ENCODE measurements at places on chromosomes 2 and 18.

- DNase-seq: no peak
Observed at GRCh38 chr18:55328301-55328700, 259.7 kb downstream of the TCF4 start.

DNA sequence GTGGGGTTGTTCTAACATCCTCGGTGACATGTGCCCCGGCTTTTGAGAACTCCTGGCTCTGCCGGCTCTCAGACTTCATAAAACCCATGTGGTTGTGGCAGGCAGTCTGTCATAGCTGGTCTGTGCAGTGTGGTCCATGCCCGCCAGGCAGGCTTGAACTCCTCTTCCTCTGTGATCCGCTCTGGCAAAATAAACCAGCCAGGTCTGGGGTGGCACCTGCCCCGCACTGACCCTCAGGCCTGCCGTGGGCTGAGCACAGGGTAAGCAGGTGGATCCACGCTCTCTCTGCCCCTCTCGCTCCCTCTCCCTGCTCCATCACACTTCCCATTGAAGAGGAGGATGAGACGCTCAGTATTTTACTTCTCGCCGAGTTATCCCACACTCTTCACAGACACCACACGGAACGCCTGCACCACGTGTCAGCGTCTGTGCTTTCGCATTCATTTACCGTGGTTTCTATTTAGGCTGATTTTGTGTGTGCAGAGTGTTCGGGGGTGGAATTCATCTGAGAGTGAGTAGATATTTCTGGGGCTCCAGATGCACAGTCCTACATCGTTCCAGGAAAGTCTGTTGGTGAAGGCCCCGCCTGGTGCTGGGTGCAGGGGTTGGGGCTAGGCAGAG, 56.4 kb downstream of the RTP5 start:
- no peak for DNase-seq

DNA sequence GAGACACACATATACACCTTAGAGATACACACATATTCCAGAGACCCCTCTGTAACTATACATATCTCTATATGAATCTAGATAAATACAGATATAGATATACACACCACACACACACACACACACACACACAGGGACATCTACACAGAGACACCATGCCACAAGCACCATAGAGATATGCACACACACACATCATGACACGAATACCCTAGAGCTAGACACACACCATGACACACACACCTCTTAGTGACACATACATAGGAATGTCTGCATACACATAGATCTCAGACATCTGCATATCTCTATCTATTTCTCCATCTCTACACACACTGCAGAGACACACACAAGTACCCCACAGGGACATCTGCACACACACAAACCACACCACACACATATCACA, 270.0 kb downstream of the CYRIA start:
- no peak for DNase-seq

GRCh38 chr2:74206180-74206688, 7.8 kb downstream of the MTHFD2 start:
- DNase-seq: no peak

GRCh38 chr2:45809205-45809604, 157.7 kb downstream of the PRKCE start:
- DNase-seq: no peak

- DNase-seq: no peak
Observed at GRCh38 chr2:133271105-133271504, 297.2 kb downstream of the NCKAP5 start.

DNA sequence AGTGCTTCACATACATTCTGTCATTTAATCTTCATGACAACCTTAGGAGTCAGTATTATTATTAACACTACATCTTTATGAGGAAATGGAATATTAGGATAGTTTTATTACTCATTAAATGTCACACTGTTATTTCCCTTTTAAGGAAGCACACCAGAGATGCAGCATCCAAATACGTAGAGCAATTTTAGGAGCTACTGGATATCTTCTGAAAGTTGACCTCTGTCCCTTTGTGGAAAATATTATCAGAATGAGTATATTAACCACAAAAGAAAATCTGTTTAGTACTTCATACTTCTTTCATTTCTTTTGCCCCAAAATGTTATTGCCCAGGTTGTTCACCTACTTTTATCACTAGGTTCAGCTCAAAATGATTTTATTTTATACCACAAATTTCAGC, 72.9 kb upstream of the APCDD1 start:
- no peak for DNase-seq

GRCh38 chr18:54765636-54766375, 62.5 kb upstream of the RAB27B start:
- no peak for DNase-seq

DNA sequence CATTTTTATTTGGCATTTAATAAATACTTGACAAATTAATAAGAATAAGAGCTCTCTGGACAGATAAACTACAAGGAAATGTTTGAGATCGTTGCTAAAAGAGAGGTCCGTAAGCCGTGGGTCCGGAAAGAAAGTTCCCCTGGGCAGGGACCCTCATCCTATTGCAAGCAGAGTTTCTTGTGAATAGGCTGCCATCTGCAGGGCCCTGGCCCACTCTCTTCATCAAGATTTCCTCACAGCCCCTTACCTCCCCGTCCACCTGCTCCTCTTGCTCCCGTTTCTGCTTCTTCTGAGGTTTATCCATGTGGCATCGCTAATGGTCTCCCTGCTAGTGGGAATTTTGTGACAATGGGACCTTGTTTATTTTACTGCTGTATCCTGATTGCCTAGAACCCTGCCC, 30.1 kb upstream of the MC5R start:
- no peak for DNase-seq

DNA sequence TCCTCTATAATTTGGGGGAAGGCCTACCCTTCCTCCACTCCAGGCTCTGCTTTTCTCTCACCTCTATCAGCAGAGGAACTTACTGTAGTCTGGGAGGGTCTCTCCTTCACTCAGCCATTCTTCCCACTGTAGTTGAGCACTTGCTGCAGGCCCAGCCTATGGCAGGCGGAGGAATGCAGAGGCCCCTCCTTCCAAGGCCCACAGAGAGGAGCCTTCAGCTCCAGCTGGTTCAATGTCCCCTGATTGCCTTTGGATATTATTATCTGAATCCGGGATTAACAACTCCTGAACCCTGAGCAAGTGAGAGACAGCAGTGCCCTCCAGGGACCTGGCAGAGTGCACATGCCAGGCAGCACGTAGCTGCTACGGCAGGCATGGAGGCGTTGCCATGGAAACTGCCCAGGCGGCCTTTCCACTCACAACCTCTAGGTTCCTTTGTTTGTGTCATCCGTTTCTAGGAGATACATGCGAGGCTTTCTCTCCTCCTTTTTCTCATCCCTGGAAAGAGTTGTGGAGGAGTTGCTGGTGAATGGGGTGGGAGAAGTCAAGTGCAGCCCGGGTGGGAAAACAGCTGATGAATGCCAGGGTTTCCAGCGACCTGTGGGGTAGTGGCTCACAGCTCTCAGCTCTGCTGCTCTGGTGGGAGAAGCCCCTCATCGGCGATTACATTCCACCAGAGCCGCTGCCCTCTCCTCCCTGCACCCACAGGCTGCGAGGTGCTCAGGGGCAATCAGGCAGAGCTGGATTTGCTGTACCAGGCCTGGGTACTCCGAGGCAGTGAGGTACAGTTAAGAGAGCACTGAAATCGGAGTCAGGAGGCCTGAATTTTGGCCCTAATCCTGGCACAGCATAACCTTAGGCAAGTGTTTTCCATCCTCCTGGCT, 55.3 kb upstream of the HK2 start:
- no peak for DNase-seq

DNA sequence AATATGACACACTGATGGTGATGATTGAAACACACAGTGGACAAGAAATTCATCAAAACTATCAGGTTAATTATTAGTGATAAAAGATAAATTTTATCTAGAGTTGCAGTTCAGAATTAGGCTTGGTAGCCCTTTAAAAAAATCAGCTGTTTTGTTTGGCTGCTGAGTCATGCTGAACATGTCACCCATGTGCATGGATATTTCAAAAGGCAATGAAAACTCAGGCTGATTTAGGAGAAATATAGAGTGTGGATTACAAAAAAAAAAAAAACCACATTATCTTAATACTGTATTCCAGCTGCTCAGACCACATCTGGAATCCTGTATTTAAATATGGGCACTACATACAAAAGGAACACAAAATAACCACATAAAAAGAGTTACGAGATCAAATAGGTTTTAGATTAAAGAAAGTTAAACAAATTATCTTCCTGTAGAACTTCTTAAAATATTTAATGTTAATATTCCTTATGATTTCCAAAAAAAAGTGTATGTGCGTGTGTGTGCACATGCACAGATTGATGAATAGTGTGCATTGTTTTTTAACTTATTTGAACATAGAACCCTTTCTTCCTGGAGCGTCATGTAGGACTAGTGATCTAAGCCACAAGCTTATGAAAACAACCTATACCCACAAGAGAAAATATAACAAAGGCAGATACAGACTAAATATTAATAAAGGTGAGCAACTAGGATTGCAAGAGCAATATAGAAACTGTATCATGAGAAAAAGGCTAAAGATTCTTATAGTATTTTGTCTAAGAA, 186.2 kb downstream of the STK39 start:
- no peak for DNase-seq

DNA sequence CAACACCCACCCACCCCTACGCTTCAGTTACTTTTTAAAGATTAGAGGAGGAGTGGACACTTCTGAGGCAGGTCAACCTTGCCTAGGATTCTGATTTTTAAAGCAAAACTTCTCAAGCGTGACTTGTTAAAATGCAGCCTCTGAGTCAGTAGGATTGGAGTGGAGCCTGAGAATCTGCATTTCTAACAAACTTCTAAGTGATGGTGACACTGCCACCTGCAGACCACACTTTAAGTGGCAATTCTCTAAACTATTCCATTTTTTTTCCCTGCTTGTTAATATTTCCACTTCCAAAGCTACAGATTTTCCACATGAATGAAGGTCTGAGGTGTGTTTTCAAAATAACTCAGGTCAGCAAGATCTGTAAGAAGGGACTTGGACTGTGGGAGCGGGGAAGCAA, 171.1 kb upstream of the CCDC150 start:
- no peak for DNase-seq

GRCh38 chr2:235937526-235937925, 230.7 kb downstream of the GBX2 start:
- DNase-seq: no peak

GRCh38 chr18:77894060-77894459, 644.4 kb downstream of the GALR1 start:
- DNase-seq: no peak

DNA sequence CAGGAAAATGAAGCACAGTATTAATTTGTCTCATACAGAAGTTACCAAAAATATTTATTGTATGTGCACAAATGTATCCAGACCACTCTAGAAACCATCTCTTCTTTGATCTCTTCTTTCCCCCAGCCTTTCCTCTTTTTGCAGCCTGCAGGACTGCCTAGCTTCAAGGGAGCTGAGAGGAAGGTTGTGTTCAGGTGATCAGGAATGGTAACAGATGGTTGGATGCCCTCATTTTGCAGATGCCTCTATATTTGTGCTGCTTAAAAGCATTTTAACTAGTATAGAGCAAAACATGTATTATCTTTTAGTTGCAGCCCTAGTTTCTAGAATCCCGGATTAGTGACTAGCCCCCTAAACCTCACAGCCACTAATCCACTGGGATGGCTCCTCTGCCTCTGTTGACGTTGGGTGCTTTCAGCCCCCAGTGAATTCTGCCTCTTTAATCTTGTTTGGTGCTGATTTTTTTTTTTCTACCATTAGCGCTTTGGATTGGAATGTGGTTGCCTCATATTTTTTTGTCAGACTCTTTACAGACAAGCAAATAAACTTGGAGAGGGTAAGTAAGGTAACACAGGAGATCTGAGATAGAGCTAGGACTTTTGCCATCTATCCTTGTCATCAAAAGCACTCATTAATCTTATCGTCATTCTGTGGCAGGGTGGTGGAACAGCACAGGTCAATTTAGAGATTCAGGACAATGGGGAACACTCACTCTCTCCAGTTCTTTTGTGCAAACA, 103.8 kb upstream of the NDUFV2 start:
- no peak for DNase-seq

DNA sequence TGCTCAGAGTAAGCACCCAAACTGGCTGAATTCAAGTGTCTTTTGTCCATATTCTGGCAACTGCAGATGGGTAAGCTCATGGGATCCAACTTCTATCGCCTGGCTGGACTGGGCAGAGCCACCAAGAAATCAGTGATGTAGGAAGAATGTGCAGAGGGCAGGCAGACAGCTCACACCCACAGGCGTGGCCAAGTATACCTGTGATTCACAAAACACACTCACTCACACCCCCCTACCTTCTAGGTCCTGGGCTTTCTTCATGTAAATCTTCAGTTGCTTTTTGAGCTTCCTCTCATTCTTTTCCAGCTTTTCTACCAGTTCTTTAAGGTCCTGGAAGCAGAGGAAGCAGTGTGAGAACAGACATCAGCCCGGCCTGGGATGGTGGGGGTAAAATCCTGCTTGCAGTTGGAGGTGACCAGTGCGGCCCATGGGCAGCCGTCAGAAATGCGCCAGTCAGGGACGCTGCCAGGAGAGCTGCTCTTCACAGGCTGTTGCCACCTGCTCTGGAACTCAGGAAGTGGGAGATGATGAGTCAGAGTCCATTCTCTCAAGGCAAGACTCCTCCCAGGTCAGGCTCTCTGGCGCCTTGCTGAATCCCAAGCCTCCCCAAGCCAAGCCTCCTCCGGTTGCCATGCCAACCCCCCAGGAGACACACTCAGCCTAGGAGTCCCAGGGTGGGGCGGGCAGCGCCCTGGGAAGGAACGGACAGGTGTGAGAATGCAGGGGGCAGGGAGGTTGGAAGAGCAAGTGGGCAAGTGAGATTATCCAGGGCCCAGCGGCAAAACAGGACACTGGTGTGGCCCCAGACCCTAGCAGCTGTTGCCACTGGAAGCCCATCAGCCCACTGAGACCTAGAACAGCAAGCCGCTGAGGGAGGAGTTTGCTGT, 36.2 kb upstream of the ACAA2 start:
- no peak for DNase-seq

Data from activated naive CD4-positive, alpha-beta T cell (primary cell).